Activated T-cell treated with anti-CD3 and anti-CD28 coated beads for 24 hours (primary cell): ENCODE measurements at places on chromosomes 7 and 10.

GRCh38 chr10:9437131-9437530 is 1382.6 kb downstream of the GATA3 start:
- DNase-seq = no peak

GRCh38 chr7:26685606-26686005 is 178.8 kb downstream of the SKAP2 start:
- no peak for DNase-seq

- no peak for DNase-seq
Measured at GRCh38 chr10:11411926-11412545, 199.4 kb downstream of the USP6NL start.

DNA sequence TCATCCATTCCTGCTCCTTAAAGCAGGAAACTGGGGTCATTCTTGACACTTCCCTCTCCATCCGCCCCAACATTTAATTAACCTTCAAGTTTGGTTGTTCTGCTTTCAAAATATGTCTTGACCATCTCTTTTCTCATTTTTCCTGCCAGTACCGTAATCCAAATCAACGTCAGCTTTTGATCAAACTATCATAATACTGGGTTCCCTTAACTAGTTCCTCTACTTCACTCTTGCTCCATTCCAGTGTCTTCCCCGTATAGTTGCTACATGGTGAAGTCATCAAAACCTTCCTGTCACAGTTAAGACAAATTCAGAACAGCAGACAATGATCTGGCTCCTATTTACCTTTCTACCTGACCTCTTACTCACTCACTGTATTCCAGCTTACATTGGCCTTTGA is 6.6 kb upstream of the KLF14 start:
- no peak for DNase-seq

GRCh38 chr7:93231799-93232672 is at the start of gene VPS50:
Gene VPS50, plus strand, starts transcription at chr7:93232366. Its CDS starts 102 bp downstream, at chr7:93232468.
- DNase-seq = peak; percentile 87

DNA sequence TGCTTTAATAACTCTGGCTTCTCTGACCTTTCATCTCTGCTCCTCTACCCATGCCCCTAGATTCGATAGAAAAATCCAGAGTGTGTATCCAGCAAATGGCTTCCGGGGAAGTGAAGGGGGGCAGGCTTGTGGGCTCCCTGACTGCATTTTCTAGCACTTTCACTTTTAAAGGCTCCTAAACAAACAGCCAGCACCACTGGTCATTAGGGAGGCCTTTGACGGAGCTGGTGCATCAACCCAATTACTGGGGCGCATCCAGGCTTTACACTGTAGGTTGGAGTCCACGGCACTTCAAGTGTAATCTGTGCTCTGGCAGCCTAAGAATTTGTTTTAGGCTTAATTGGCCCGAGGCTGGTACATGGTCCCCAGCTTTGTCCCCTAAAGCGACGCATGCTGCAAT is 291.9 kb downstream of the GFRA1 start:
- DNase-seq = no peak
